ENCODE measurements at places on chromosomes 4 and X. TPM values are rescaled to one million over a fixed set of nuclear protein-coding genes. Genes with fewer than 3 reads are reported as not detected.

The SPANXN3 gene
- not detected for total RNA-seq

The FRMPD4 gene
- total RNA-seq: not detected

The CFAP299 gene
- total RNA-seq: not detected

The STARD8 gene
- total RNA-seq: 3.7 TPM

The DUSP21 gene
- total RNA-seq: not detected

The FMR1 gene
- total RNA-seq: 55.5 TPM

The CHRDL1 gene
- not detected for total RNA-seq
